ENCODE measurements at places on chromosomes 4 and X.

DNA sequence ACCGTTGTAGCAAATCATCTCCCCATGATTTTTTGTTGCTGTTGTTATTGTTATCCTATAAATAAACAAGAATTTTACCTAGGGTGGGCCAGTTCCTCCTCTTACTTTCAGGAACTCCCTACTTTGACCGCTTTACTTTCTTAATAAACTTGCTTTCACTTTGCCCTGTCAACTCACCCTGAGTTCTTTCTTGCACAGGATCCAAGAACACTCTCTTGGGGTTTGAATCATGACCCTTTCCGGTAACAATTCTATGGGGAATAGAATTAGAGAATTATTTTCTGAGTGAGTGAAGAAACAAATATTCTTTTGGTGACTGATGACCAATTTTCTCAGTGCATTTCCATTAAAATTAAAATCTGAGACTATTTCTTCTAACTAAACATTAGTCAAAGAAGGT, 584.0 kb upstream of the TENM3 start:
- no peak for DNase-seq

- no peak for DNase-seq
Measured at GRCh38 chr4:7964890-7965662, 25.4 kb upstream of the AFAP1 start.

DNA sequence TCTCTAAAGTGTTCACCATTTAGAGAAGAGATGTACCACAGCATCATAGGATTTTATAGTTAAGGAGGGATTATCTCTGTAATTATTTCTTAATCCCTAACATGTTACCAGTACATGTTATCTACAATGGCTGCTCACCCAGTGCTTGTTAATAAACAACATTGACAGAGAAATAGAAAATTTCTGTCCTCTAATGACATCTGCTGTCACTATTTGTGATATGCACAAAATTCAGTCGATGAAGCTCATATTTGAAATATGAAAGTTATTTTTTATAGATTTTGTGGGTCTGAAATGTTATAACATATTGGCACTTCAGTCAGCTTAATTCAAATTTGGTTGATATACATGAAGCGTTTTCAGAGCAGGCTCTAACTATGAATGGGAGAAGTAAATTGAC, 48.8 kb upstream of the GRXCR1 start:
- no peak for DNase-seq

DNA sequence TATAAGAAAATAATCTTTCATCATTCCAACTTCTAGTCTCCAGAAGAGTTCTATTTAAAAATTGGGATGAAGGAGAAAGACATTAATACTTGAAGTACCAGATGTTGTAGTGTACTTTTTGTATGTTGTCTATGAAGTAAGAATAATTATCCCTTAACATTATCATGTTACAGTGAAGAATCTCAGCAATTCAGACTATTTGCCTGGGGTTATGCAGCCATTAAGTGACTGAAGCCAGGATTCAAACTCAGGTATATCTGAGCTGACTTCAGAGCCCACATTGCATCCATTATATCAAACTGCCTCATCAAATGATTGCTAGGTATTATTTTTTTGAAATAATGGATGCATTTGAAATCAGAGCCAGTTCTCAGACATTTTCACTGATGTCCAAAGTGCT, 76.1 kb upstream of the FHDC1 start:
- no peak for DNase-seq

GRCh38 chr4:13483136-13483767, 888 bp downstream of the RAB28 start:
- DNase-seq: no peak

GRCh38 chrX:16797358-16797757, 11.1 kb downstream of the TXLNG start:
- no peak for DNase-seq

DNA sequence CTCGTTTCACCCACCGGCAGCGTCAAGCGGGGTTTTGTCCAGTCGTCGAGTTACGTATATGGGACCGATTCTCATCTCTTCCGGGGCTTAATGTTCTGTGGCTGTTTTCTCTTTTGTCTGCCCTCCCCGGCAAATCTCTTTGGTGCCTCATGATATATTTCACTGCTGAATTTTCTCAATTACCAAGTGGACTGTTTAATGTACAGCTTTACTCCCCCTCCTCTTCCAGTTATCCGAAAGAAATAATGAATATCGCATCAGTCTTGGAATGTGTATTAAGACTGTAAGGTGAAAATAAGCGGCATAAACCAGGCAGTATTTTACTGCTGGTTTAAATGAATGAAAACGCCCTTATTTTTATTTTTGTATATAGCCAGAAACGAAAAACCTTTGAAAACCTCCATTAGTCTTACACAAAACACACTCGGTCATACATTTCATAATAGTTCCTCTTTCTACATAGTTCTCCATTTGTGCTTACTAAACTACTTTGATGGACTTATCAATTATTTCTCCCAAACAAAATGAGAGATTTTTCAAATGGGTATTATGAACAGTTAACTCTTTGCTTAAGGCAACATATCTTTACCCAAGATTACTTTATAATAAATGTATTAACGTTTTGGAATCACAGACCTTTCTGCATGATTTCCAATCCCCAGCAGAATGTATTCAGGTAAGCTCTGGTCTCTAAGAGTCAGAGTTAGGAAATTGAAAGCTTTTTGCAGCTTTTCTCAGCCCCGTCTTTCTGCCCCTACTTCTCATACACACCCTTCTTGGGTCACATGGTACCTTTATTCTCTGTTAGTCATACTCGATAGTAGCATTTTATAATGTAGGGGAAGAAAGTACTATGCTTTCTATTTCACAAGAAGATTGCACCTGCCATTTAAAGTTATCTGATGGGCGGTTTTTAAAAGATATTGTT, 979 bp downstream of the RP2 start:
- DNase-seq: no peak

DNA sequence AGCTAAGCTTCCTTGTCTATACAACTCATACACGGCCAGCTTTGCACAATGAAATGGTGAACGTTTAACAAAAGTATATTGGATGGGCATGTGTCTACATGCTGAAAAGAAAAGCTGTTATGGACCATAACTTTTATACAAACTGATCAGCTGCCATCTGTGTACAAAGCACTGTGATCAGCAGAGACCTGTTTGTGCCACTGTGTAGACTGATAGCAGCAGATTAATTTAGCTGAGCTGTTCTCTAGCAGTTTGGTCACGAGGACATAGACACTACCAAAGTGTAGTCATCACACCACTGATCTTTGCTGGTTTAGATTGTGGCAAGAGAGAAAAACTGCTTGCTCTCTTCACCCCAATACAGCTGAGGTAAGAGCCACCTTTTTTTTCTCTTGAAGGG, 124.5 kb downstream of the RAPGEF2 start:
- DNase-seq: no peak

DNA sequence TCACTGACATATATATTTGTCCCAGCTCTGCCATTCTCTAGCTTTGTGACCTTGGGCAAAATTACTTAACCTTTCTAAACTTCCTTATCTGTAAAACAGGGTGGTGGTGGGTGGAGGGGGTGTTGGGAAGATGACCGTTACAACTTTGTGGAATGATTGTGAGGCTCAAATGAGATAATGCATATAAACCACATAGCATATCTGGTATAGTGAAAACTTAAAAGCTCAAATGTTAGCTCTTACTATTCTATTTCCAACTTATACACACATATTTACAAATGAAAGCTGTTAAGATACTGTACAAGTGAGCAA, 52.9 kb upstream of the HPRT1 start:
- DNase-seq: no peak

- DNase-seq: no peak
Measured at GRCh38 chrX:118129681-118130080, 13.1 kb upstream of the KLHL13 start.

GRCh38 chr4:74431113-74431826, 13.7 kb upstream of the AREG start:
- no peak for DNase-seq

DNA sequence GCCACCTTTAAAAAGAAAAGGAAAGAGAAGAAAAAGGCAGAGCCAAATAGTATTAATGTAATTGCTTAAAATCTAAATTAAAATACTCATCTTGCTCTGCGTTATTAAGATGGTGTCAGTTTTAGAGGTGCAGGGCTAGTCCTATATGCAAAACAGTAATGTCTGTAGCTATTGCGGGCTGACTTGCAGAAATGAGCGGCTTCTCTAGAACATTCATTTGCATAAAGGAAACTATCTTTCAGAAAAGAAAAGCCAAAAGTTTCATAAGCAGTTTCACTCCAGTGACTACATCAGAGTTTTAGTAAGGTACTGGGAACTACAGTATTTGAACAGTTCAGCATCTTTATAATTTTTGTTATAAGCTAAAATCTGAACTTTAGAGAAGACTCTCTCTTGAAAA, 6.0 kb downstream of the SMAD1 start:
- DNase-seq: no peak

DNA sequence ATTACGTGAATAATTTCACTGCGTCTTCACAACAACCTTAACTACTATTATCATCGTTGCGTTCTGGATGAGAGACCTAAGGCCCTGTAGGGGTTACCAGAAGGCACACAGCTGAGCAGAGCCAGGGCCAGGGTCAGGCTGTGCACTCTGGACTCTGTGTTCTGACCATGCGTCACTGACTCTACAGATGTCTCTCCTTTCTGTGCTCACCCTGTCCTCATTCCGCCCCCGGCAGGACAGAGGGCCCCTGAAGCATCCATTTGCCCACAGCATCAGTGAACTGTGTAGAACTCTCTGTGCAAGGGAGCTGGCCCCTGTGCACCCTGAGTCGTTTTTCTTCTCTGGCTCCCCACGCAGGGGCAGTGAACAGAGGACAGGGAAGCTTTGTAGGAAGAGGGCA, 21.3 kb downstream of the GPKOW start:
- no peak for DNase-seq

- no peak for DNase-seq
Measured at GRCh38 chr4:183408796-183409195, 35.6 kb upstream of the CDKN2AIP start.

- DNase-seq: no peak
Measured at GRCh38 chr4:40782876-40783275, 33.1 kb downstream of the NSUN7 start.

DNA sequence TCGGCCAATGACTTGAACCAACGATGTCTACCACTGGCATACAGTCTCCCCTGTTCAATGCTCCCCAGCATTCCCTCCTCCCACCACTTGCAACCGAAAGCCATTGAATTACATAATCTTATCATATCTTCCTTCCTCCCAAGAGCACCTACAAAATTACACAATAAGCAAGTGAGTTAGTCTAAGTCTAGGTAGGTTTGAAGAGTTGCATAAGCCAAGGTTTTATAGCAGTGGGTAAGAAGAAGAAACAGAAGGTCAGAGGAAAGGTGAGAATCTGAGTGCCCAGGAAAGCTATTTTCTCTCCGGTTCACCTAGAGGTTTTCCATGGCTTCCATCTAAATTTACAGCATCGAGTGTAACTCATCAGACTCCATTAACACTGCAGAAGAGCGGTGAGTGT, 40.3 kb downstream of the ATP8A1 start:
- no peak for DNase-seq

- DNase-seq: no peak
Measured at GRCh38 chrX:10631416-10632145, 11.2 kb upstream of the MID1 start.

DNA sequence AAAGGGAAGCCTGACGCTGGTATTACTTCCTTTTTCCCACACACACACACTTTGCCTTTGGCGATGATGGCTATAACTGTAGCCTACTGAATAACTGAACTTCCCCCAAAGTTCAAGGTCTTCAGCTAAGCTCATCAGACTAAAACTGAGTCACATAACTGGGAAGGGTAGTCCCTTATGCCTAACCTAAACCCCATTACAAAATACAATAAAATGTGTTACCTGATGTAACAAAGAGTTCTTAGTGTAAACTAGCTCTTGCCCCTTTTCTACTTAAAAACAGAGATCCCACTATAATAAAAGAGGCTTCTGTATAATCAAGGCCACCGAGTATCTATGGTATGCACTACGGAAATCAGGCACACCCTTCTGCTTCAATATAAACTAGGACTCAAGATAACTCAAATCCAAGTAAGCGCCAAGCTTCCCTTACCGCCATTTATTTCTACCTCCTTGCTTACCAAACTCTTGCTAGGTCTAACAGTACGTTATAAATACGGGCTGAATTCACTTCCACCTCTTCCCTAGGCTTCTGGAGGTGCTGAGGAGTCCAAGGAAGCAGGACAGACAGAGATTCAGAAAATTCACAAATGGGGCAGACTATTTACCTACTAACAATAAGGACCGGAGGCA, 2.4 kb downstream of the OTUD4 start:
- DNase-seq: no peak

DNA sequence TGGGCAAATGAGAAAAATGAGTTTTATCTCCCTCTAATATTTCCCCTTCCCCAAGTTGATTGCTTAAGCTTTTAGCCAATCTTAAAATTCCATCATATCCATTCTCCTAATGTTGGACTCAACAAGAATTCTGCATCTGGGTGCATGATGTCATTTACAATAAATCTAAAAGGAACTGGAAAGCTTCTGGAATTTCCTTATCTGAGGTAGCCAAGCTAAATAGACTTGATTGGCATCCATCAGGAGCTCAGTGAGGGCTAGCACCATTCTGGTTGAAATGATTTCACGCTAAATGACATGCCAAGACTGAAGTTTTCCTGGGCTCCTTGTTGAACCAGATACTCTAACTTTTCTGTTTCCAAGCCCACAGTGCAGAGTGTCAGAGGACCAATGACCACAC, 110.3 kb upstream of the SCML1 start:
- DNase-seq: no peak

DNA sequence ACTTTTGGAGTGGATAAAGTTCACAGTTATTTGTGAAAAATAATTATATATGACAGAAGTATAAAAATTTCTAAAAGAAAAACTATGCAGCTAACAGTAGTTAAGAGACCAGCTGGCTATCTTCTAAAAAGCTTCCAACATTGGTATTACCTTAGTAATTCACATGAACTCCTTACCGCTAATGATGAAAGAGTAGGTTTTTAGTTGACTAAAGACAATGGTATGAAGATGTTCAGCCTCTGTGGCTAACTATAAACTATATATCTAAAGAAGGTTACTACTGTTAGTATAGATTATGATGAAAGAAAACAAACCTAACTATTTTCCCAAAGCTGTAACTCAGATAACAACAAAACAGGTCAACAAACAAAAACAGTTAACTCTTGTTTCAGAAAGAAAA, 10.4 kb downstream of the CCNI start:
- no peak for DNase-seq

DNA sequence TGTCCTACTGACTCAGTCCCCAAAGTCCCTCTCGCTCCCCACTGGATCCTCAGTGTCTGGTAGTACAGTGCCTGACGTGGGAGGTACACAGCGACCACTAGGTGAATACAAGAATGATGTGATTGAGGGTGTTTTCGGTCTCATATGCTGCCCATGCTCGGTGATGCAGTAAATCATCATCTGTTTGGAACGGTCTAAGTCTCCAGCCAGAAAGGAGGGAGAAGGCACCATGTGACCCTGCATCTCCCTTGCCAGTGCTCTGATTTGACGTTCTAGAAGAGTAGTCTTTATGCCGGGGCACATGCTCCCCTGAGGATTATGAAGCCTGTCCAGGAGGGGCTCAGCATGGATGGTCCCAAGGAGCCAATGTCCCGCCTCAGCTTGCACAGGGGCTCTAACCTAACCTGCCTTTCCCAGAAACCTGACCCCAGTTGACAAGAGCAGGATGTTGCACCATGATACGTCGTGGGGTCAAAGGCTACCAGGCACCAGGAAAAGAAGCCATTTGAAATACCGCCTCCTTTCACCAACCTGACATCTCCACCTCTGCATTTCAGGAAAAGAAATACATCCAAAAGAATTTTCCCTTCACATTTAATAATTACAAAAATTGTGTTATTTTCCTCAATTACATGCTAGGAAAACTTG, 13.8 kb upstream of the PLXNB3 start:
- DNase-seq: no peak

Data from SHP77 treated with DMSO at 0.1 percent for 48 hours (cell line).